Fibroblast of skin of scalp (primary cell): ENCODE measurements at places on chromosomes 12 and 14.

DNA sequence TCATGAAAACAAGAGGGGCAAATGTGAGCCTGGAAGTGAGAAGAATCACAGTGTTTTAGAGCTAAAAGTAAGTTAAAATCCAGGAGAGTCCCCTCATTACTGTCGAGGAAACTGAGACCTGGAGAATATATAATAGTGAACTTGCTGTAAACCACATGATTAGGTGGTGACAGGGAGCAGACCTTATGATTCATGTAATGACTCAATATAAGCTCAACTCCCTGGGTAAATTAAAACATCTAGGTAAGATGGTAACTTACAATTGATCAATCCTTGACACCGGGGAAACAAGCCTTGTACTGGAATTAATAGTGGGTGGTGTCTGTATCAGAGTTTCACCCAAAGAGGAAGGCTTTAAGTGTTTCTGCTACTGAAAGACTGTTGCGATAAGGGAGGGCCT lies 269.3 kb downstream of the SNAPC1 start:
- no peak for DNase-seq

GRCh38 chr14:67332468-67332867 lies 27.1 kb downstream of the ATP6V1D start:
- DNase-seq: no peak

- DNase-seq: no peak
These were observed 182.5 kb downstream of the GXYLT1 start for GRCh38 chr12:41962171-41962572.

GRCh38 chr12:118345355-118345754 lies 27.4 kb downstream of the TAOK3 start:
- no peak for DNase-seq

GRCh38 chr14:52950410-52950897 lies 396 bp downstream of the FERMT2 start:
- peak; percentile 36 for DNase-seq

DNA sequence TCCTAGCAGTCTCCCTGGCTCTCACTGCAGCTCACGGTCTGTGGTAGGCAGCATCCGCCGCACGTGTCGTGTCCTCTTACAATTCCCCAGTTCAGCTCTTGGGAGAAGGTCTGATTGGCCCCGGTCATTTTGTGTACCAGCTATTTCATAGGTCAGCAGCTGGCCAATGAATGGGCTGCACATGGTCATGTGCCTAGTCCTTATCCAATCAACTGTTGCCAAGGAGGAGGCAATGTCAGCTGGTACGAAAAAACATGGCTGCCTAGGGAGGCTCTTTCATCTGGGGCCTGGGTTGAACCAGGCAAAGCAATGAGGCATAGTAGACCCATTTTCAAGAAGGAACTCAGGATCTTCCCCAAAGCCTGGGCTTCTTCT lies 46.1 kb downstream of the RNFT2 start:
- peak; percentile 9 for DNase-seq

DNA sequence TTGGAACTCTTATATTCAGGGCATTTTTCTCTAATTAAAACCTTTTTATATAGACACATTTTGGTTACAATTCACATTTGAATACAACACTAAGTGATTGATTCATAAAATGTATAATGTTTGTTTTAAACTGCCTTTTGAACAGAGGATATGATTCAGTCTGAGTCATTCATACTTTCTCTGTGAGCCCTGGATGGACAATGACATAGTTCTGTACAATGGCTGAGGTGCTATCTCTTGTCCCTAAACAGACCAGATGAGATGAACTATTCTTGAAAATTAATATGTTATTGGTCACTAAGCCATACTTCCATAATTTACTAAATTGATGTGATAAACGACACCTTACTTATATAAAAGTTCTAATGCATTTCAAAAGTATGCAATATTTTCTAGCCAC lies 199.7 kb upstream of the ATXN7L3B start:
- peak; percentile 54 for DNase-seq

- DNase-seq: no peak
These were observed 10.1 kb downstream of the LRTM2 start for GRCh38 chr12:1830401-1830845.
